ENCODE measurements at places on chromosomes 6 and 20. TPM values are rescaled to one million over a fixed set of nuclear protein-coding genes. Genes with fewer than 3 reads are reported as not detected.
A peak's percentile ranks its signal among the peaks of the same experiment; 100 is the strongest.

GRCh38 chr6:92586236-92586977 lies 833.0 kb downstream of the EPHA7 start:
- no peak for DNase-seq

DNA sequence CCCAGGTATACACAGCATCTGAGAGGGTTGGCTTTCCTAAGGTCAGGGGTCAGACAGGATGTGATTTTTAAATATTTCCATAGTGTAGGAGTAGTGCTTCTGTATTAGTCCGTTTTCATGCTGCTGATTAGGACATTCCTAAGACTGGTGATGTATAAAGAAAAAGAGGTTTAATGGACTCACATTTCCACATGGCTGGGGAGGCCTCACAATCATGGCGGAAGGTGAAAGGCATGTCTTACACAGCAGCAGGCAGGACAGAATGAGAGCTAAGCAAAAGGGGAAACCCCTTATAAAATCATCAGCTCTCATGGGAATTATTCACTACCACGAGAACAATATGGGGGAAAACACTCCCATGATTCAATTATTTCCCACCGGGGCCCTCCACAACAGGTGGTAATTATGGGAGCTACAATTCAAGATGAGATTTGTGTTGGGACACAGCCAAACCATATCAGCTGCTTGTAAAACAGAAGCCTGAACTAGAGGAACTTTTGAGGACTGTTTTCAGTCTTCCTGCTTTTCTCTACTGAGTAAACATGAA lies 91.0 kb upstream of the MEI4 start:
- DNase-seq, result no peak

- DNase-seq, result no peak
Observed at GRCh38 chr6:142412241-142412640, 110.4 kb downstream of the ADGRG6 start.

DNA sequence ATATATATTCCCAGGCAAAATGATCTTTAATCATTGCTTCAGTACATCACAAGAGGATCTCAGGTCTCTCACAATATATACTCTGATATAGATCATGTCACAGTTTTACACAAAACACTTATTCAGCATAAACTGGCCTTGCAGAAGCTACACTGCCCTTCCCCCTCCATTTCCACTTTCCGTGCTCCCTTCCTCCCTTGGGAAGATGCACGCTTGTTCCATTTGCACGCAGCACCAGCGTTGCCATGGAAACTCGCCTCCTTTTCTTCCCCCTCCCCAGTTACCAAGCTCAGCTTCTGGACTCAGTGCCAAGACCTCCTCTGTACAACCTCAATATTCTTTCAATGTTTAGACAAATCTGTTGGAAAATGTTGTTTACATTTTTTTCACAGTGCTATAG lies 154.6 kb downstream of the RFPL4B start:
- no peak for DNase-seq

GRCh38 chr6:130105996-130106704 lies 87.8 kb downstream of the L3MBTL3 start:
- DNase-seq, result no peak

The TRIM10 gene
- 0.75 TPM for total RNA-seq

DNA sequence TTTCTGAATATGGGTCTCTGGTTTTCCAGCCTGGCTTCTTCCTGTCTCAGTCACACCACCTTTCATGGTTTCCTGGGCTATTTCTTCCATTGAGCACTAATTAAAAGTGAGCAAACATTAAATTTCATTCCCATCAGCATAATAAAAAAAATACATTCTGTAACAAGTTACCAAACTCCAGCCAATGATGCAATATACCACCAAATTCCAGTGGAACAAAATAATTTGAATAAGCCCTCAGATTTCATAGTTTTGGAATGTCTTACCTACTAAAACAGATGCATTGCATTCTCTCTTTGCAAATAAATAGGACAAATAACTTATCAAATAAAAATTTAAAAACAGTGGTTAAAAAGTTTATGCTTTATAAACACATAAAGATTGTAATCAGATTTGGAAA lies 97.8 kb upstream of the PRDM1 start:
- no peak for DNase-seq

DNA sequence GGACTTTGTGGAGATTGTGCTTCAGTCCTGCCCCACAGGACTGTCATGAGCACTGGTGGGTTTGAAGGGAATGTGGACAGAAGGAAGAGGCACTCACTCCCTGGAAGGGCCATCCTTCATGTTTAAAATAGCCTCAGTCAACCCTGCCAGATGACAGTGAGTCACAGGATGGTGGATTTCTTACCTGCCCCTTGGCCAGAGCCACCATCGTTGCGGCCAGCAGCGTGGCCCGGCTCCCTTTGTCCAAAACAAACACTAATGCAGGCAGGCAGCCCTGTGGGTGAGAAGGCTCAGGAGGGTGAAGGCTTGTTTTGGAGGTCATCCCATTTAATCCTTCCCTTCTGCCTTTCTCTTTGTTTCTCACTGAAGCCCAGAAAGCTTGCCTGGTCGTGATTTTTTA lies 422.7 kb downstream of the CD83 start:
- DNase-seq, result no peak

The TNF gene
- total RNA-seq, result 0.19 TPM

DNA sequence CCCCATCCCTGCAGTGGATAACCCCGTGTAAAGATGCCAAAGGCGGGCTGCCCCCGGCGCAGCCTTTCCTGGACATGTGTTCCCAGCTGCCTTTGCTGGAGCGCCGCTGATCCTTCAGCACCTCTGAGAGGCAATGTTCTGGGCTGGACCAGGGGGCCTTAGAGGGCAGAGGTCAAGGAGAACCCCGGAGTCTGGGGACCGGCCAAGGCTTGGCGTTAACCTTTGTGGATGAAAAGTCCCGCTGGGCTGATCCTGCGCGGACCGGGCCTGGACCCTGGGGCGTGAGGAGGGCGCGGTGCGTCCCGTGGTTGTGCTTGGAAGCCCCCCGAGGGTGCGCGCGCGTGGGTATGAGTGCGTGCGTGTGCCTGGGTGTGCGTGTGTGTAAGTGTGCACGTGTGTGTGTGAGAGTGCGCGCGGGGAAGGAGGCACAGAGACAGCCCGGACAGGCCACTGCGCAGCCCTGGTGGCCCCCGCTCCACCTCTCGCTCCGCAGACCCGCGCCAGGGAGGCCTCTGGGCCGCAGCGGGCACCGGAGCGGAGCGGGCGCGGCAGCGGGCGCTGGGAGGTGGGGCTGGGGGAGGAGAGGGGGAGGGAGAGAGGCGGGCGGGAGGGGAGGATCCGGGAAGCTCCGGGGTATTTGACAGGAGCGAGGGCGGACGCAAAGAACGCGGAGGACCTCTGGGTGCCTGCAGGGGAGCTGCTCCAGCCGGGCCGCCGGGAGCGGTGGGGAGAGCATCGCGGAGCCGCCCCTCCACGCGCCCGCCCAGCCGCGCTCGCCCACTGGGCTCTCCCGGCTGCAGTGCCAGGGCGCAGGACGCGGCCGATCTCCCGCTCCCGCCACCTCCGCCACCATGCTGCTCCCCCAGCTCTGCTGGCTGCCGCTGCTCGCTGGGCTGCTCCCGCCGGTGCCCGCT lies at the start of gene SMOC2:
TSS of gene SMOC2 (plus strand) at position 665 of the 914 bp plus-strand sequence. CDS start at position 852, 187 bp downstream.
- no peak for DNase-seq

DNA sequence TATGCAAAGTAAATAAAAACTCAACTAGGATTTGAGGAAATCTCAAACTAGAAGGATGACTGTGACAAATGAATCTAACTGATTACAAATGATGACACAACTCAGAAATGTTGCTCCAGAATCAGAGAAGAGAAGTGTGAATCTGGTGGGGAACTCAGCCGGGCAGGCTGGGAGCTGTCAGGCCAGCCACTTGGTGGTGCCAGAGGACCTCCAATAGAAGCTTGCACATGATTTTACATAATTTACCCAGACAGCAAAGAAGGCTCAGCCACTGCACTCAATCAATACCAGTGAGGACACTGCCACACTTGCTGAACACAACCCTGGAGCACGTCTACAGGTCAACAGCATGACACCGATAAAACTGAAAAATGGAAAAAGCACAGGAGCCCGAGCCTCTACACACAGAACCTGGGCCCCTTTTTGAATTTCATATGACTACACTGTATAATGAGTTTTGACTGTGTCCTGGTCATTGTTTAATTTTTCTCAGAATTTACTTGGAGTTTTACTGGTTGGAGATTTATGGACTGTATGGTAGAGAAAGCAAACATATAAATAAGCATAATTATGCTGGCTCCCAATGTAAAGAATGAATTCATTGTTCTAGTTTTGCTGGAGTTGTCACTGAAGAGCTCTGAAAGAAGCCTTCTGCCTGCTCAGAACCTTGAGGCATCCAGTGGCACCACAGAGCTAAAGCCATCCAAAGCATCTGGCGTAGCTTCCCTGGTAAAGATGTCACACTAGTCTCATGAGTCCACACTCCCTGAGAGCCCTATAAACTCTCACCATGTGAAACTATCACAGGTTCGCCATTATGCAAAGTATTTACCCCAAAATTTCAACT lies 296.5 kb downstream of the THBS2 start:
- peak; percentile 44 for DNase-seq

- DNase-seq, result no peak
Observed at GRCh38 chr20:46928580-46929132, 34.0 kb downstream of the EYA2 start.

The HLA-DMA gene
- total RNA-seq, result 7.8 TPM

The DTD1 gene
- 11.3 TPM for total RNA-seq

The C6orf15 gene
- total RNA-seq, result not detected

The C6orf141 gene
- 0.84 TPM for total RNA-seq

- no peak for DNase-seq
Observed at GRCh38 chr6:22328474-22328873, 31.6 kb upstream of the PRL start.

- DNase-seq, result no peak
Observed at GRCh38 chr6:83252719-83253118, 59.6 kb downstream of the RWDD2A start.

- DNase-seq, result no peak
Observed at GRCh38 chr6:144298194-144298593, 13.1 kb downstream of the UTRN start.

DNA sequence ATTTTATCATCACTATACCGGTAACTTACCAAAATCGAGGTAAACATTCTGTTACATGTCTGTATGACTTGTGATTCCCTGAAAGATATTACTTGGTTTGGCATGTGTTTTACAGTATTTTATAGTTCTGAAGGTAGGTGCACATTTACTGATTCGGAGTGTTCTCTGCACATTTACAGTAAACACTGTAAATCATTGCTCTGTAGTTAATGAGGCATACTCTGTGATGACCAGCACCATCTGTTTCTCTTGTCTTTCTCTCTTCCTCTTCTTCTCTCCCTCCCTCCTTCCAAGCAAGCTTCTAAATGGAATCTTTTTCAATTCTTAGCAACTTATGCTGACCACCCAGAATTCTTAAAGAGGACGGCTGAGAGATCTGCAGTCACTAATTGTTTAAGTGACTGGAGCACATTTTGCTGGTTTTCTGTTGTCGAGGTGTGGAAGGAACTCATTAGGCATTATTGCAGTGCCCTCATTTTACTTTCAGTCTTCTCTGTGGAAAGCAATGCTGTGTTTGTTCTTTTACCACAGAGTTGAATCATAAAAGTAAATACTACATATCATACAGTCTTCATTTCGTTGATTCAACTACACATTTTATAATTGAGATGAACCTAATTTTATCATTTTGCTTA lies 126.5 kb downstream of the UTRN start:
- DNase-seq, result no peak

DNA sequence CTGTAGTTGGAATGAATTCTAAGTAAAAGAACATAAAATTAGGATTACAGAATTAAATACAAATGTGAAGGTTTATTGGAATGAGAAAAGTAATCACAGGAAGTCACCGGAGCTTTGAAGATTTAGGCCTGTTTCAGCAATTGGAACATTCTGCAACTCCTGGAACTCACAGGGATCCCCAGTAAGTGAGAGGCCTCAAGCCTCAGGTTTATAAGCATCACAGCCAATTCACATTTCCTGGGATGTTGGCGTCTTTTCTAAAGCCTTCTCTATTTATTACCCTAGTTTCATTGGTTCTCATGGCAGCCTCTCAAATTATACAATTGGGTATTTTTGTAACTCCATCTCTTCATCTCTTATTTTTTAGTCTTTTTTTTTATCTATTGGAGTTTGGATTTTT lies 90.4 kb upstream of the HIVEP1 start:
- DNase-seq, result no peak

The COL11A2 gene
- total RNA-seq, result 0.59 TPM

DNA sequence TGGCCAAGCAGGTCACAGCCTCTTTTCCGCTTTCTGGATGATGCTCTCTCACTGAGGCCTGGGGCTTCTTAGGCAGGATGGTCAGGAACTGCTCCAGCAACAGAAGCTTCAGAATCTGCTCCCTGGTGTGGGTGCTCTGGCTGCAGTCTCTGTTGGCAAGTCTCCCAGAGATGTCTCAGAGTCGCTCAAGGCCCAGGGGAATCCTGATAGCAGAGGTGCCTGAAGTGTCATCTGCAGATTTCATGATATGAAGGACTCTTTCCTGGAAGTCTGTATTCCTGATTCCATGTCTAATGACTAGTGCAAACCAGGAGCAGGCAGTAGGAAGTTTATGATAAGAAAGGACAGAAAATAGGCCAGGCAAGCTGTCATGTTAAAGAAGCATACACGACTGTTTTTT lies 20.3 kb downstream of the ZSCAN31 start:
- DNase-seq, result no peak

- no peak for DNase-seq
Observed at GRCh38 chr6:5125152-5126006, 40.2 kb downstream of the PPP1R3G start.

The NINL gene
- 2.8 TPM for total RNA-seq

The MYLK4 gene
- 0.65 TPM for total RNA-seq

DNA sequence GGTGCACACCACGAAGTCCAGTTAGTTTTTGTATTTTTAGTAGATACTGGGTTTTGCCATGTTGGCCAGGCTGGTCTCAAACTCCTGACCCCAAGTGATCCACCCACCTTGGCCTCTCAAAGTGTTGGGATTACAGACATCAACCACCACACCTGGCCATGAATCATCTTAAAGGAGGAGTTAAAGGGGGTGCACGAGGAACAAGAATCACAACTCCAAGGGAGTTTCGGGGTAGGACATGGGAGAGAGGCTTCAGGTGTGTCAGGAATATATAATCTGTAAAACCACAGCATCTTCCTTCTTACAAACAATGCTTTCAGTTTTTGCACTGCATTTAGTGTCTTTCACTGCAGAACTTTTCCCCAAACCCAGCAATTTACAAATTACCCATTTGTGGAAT lies 137.4 kb upstream of the SGK1 start:
- DNase-seq, result no peak

The HLA-DRB5 gene
- total RNA-seq, result 3.8 TPM

The PGBD1 gene
- 1.0 TPM for total RNA-seq

The GNAS-AS1 gene
- 0.42 TPM for total RNA-seq

GRCh38 chr20:16020971-16021370 lies 552.3 kb downstream of the KIF16B start:
- no peak for DNase-seq

- DNase-seq, result no peak
Observed at GRCh38 chr20:4763723-4764510, 42.2 kb downstream of the PRND start.

- DNase-seq, result no peak
Observed at GRCh38 chr6:79544299-79544927, 7.2 kb upstream of the LCA5 start.

The SCRT2 gene
- not detected for total RNA-seq

The EPPIN gene
- not detected for total RNA-seq

DNA sequence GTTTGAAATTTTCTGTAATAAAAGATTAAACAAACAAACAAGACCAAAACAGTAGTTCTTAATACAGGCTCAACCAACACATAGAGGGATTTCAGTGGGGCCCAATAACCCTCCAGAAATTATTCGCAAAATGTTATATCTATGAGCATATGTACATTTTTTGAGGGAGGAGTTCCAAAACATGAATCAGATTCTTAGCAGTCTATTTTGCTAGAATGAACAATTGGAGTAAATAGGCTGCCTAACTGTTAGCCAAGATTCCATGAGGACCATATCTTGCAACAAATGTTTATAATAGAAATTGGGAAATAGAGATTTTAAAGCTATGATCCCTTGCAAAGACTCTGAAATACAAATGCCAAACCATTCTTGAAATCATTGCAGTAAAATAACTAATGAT lies 186.3 kb downstream of the AKAP7 start:
- DNase-seq, result no peak
